ENCODE measurements at places on chromosomes 1 and 21. TPM values are rescaled to one million over a fixed set of nuclear protein-coding genes. Genes with fewer than 3 reads are reported as not detected.
A peak's percentile ranks its signal among the peaks of the same experiment; 100 is the strongest.

The IQGAP3 gene
- total RNA-seq, result 63.4 TPM

The PPIAL4G gene
- not detected for total RNA-seq

The TMEM79 gene
- total RNA-seq, result 10.4 TPM

The GPR3 gene
- 0.98 TPM for total RNA-seq

The MYOG gene
- not detected for total RNA-seq

The SELE gene
- not detected for total RNA-seq

The SPRR2F gene
- total RNA-seq, result not detected

The LEMD1 gene
- 16.7 TPM for total RNA-seq

The RAD54L gene
- 44.8 TPM for total RNA-seq

DNA sequence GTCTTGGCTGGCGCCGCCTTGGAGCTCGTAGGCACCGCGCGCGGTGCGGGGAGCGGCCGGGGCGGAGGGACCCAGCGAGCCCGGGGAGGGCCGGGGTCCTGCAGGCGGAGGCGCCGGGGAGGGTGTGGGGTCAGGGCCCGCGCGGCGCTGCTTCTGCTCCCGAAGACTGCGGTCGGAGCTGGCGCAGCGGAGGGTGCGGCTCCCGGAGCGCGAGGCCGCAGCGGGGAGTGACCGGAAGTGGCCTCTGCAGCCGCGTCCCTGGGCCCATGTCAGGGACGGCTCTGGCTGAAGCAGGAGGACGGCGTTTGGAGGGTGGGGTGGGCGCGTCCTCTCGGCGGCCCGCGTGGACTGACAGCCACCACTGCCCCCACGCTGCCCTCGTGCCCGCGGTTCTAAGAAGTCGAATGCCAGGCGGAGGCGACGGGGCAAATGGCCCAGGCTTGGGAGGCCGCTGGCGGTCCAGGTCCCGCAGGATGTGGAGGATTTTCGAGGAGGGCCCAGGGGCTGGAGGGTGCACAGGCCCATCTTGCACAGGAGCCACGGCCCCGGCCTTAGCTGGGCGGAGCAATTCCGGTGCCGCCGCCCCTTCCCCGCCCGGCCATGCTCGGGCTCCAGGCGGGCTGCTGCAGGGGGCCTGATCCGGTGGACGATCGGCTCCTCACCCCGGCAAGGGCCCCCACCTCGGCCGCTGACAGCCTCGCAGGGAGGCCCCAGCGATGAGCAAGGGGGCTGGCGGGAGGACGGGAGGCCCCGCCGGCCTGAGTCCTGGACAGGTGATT lies 7.7 kb upstream of the ZNF669 start:
- peak; percentile 59 for DNase-seq

DNA sequence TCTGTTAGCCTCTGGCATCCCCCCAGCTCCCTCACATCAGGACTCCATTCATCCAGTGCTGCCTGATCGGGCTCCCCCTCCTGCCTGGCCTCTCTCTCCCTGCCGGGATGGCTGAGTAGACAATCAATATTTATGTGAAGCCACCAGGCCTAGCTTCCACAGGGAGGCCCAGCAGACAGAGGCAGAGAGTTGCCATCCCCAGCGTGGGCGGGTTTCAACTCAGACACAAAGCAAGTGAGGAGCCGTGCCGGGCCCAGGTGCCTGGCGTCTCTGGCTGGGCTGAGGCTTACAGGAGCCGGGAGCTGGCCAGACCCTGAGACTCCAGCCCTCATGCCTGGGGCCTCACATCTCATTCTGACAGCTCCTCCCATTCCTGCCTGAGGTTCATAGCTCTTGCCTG lies 34.5 kb upstream of the ATP2B4 start:
- no peak for DNase-seq

DNA sequence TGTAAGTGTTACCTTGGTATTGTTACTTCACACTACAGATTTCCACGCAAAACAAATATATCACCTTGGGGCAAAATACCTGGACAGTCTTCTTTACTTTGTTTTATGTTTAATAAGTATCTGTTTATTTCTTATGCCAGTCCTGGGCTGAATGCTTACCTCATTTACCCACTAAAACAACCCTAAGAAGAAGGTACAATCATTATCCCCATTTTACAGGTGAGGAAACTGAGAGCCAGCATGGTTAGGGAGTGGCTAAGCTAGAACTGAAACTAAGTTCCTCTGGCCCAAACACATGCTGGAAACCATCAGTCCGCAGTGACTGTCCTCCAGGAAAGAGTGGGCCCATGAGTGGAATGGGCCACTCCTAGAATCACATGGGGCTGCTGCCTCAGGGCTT lies 13.0 kb upstream of the GUCA2B start:
- DNase-seq, result no peak

DNA sequence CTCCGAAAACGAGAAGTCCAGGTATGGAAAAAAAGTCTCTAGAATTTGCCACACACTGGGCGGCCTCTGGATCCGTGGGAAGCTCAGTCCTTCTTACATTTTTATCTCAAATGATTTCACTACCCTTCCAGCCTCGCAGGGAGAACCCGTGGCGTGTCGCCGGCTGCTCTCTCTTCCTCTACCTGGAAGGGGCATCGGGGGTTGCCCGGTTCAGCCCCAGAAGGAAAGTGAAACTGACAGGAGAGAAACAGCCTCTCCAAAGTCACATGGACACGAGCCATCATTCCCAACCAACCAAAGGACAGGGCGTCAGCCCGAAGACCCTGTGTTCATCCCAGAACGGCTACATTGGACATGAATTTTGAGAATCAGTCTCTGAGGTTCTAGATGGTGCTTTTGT lies 182.5 kb downstream of the ADSS2 start:
- no peak for DNase-seq

DNA sequence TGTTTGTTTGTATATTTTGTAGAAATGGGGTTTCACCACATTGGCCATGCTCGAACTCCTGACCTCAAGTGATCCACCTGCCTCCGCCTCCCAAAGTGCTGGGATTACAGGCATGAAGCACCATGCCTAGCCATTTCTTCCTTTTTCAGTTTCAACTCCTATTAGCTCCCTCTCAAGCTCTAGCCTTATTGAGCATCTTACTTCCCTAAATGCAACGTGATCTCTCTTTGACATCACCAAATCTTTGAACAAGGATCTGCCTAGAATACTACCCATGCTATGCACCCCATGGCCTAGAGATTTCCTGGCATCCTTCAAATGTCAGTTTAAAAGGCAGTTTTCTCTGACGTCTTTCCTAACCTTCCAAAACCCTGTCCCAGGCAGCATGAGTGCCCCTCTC lies 91.1 kb upstream of the NR5A2 start:
- no peak for DNase-seq

- DNase-seq, result no peak
These were observed 480.6 kb downstream of the CAMTA1 start for GRCh38 chr1:7265771-7266371.

DNA sequence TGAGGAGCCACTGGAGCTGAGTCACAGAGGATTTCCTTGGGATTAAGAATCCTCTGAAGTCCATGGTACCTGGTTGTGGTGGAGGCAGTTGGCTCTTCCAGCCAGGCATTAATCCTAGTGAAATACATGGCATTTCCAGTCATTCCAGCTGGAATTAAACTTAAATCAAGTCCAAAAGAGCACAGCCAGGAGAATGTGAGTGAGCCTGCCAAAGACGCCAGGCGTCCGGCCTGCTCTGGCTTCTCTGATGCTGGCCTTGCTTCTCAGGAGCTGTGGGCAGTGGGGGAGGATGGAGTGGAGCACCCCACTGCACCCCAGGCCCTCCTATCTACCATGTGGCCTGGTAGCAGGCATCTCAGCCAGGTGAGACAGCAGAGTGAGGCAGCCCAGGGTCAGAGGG lies 23.4 kb upstream of the TENT5C start:
- no peak for DNase-seq

- no peak for DNase-seq
These were observed 210.3 kb downstream of the URB2 start for GRCh38 chr1:229836324-229836723.

GRCh38 chr1:70910013-70910412 lies 137.6 kb downstream of the PTGER3 start:
- no peak for DNase-seq

- no peak for DNase-seq
These were observed 2.1 kb downstream of the CNTN2 start for GRCh38 chr1:205045146-205045545.

- DNase-seq, result no peak
These were observed 191.5 kb downstream of the SDCCAG8 start for GRCh38 chr1:243447347-243447746.
